ENCODE measurements at places on chromosomes 2 and 18.

GRCh38 chr2:22887426-22887825, 497.6 kb upstream of the KLHL29 start:
- DNase-seq: no peak

DNA sequence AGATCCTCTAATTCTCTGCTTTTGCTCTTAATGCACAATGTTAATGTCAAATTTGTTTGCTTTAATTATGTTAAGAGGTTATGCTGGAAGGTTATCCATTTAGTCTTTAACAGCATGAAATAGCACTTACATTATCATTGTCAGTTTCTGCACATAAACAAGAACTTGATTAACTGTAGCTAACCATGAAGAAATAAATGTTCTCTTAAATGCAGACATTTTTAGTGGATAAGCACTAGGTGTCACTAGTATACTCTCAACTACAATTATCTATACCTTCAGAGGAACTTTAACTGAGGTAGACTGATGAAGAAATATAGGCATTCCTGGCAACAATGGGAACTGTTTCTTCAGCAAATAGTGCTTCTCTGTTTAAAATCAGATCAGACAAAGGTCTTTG, 178.8 kb upstream of the CHST9 start:
- no peak for DNase-seq

- no peak for DNase-seq
These were observed 118.9 kb upstream of the FOSL2 start for GRCh38 chr2:28273751-28274150.

DNA sequence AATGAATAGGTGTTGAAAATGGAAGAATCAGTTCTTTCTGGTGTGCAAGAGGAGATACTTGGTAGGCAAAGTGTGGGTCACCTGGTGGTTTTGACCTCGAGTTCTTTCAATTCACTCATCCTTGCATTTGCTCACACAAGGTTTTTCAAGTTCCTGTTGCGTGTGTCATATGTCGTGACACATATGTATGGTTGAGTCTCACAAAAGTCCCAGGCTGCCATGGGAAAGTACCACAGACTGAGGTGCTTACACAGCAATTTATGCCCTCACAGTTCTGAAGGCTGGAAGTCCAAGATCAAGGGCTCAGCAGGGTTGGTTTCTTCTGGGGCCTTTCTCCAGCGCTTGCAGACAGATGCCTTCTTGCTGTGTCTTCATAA, 64.4 kb downstream of the NCK2 start:
- no peak for DNase-seq

- DNase-seq: no peak
These were observed 414.2 kb upstream of the CHAC2 start for GRCh38 chr2:53353135-53354114.

GRCh38 chr2:124975224-124975623, 950.1 kb downstream of the CNTNAP5 start:
- DNase-seq: no peak
